ENCODE measurements at places on chromosomes 2 and 18.

DNA sequence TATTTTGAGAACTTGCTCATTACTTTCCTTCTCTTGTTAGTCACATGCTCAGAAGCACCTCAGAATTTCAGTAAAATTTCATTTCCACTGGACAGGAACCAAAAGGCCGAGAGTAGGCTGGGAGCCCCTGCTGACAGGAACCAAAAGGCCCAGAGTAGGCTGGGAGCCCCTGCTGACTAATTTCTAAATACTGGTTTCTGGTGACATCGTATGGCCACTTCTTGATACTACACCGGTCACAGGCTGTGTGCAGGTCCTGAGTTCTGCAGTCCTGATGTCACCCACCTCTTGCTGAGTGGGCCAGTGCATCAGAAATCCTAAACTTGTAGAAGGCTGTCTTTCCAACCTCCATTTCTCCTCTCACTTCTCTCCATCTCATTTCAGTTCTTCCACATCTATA is 17.7 kb upstream of the EN1 start:
- DNase-seq = no peak

DNA sequence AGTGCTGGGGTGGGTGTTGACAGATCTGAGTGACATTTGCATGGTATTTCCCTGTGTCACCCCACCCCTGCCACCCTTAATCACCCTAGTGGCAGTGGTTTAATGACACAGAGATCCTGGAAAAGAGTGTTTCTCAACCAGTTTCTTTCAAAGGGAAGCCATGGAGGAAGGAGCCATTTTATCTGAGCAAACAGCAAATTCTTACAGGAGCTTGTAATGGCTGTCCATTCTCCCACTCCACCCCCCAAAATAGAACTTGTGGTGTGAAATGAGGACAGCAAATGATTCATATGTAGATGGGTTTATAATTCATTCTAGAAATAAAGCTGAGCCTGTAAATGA is 51.5 kb downstream of the CDC42EP3 start:
- no peak for DNase-seq

DNA sequence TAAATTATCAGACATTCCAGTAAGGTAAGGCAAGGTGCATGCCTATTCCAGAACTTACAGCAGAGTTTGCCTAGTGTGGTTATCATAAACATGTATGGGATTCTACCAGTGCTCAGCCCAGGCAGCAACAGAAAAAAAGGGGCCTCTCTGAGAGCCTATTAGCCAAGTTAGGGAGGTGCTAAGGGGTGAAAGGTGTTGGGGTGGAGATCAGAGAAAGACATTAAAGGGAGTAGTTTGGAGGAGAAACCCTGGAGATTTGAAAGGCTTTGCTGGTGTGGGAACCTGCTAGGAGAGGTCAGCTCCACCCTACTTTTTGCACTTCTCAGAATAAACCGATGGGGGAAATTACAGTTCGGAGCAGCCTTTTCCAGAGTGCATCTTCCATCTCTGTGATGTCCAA is 2.9 kb downstream of the ARPC2 start:
- DNase-seq = no peak

GRCh38 chr2:211408483-211408891 is 852.1 kb downstream of the CPS1 start:
- no peak for DNase-seq

DNA sequence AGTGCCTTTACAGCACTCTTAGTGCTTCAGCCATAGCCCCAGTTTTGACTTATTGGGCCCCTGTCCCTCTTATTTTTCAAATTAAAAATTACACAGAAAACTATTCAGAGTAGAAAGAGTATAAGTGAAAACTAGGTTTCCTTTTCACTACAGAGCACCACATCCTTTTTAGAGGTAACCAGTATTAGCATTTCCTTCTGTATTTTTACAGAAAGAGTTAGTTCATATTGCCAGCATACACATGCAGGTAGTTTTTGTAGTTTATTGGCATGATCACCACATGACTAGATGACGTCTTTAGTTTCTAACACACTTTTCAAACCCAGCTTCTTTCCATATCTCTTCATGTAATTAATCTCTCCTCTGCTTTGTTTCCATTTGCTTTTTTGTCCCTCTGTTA is 66.4 kb downstream of the UBE2E3 start:
- DNase-seq = no peak

DNA sequence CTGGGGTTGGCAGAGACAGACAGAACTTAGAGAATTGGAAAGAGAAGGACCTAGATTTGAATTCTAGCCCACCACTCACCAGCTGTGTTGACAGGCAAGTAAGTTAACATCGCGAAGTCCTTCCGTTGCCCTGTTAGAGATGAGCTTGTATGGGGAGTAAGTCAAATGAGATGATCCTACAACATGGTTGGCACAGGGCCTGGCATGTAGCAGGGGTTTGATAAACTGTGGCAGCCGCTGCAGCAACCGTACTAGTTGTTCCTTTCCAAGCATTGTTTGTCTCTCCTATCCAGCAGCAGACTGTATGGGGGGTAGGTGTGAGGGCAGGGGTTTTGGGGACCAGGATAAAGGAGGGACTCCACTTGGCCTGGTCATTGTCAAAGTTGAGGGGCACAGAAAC is 16.0 kb downstream of the TET3 start:
- DNase-seq = no peak

DNA sequence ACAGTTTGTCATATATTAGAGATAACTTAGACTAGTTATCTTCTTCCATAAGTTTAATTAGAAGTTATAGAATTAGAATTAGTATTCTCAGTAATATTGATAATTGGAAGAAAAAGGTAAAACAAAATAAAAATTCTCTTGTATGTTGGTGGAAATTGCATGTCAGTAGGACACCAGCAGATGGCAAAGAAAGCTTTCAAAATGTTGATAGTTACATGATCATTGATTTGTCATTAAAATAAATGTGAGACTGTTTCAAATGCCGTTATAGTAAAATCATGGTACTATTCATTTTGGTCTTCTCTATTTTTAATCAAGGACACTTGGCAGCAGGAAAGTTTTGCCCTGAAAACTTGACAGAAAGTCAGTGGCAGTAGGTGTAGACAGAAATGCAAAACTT is 270.2 kb downstream of the TGIF1 start:
- DNase-seq = no peak

GRCh38 chr2:218312267-218312756 is 20.0 kb upstream of the TMBIM1 start:
- no peak for DNase-seq

- peak; percentile 14 for DNase-seq
Measured at GRCh38 chr2:164841719-164842623, at the start of gene COBLL1. COBLL1 (minus strand) TSS chr2:164841823; CDS start chr2:164841196, 627 bp downstream.

DNA sequence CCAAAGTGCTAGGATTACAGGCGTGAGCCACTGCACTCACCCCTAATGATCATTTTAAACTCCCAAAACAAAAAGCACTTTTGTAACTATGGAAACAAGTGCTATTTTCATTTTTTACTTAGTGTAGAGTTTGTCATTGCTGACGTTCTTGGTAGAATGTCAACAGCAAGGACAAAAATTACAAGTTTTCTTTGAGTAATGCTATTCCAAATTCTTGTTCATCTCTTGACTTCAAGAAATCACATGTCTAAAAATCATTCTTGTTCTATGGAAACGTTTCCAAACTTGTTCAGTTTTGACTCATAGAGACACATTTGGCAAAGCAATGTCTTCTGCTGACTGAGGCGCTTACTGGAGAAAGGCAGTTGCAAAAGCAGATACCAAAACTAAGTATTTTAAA is 82.6 kb downstream of the MBP start:
- DNase-seq = no peak

- no peak for DNase-seq
Measured at GRCh38 chr18:28820353-28820752, 643.4 kb upstream of the CDH2 start.

DNA sequence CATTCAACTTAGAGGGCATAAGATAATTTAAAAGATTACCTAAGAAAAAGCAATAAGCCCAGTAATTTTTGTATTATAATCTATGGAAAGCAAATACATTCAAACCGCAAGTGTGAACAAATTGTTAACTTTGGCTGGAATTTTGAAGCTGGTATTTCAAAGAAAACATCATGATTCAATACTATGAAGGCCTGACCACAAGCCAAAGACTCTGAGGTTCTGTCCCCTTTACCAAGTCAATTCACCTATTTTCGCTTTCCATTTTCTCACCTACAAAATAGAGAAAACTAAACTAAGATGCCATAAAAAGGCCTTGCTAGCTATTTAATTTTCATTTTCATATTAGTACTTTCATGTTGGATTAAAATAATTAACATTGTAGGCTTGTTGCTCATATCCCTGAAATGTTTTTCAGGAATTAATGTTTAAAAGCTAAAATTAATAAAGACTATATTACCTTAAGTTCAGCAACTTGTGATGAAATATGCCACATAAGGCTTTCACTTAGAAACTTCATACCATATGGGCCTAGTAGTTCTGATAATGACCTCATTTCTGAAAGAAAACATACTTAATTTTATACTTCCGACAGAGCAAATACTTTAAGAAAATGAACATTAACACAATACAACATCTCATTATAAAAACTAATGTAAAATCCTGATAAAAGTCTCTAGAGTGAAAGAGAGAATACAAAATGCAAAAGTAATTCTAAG is 85.7 kb upstream of the FRZB start:
- DNase-seq = no peak

DNA sequence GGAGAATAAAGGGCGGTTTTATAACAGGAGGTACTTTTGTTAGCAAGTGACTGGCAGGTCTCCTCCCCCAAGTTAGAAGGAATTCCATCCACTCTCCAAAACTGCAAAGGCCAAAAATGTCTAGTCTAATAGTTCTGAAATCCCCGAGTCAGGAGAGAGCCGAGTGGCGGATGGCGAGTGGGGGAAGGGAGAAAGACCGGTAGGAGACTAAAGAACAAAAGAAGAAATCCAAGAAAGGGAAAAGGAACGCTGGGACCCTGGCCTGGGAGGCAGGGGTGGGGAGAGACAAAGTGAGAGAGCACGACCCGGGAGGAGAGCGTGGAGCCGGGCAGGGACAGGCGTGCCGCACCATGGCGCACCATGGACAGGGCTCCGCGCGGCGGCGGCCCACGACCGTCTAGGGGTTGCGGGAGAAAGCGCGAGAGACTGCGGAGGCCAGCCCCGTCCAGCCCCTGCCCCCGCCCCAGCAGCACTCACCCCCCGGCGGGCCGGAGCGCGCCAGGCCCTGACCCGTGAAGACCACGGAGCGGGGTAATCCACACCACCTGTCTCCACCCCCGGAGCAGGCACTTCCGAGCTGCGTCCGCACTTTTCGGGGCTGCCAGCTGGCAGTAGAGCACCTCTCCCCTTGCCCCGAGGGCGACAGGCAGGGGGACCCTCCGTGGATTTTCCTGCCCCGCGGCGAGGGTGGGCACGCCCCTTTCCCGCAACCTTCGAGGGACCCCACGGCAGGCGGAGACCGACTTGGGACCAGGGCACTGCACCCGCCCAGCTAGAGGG is 1.6 kb downstream of the CDH2 start:
- no peak for DNase-seq

- no peak for DNase-seq
Measured at GRCh38 chr2:235025800-235026536, 74.2 kb downstream of the SH3BP4 start.

DNA sequence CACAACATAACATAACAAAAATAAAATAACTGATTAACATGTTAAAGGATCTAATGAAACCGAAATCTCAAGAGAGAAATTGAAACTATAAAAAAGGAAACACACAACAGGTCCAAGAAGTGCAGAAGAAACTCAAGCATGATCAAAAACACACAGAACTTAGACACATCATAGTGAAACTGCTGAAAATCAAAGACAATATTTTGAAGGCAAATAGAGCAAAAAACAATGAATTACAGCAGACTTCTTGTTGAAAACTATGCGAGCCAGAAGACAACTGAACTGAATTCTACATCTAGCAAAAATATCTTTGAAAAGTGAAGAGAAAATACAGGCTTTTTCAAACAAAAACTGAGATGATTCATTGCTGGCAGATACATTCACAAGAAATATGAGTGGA is 61.3 kb downstream of the UGP2 start:
- no peak for DNase-seq

DNA sequence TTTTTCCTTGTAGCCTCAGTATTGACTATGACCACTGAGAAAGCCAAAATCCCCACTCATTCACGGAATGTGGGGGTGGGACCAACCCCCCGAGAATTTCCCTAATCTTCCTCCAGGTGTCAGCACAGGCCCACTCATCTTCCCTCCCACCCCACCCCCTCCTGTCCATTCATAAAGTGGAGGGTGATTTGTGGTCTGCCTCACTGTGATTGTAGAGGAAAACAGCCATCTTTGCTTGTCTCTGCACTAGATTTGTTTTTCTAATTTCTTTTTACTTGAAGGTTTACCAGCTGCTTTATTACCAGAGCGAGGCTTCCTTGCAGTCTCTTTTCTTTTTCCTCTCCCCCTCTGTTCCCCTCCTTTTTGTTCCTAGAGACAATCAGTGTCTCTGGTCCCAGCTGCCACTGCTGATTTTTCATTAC is 171.8 kb downstream of the ICOS start:
- peak; percentile 31 for DNase-seq

- DNase-seq = no peak
Measured at GRCh38 chr2:144914622-144915318, 394.9 kb upstream of the ZEB2 start.

GRCh38 chr2:37721201-37721560 is 49.7 kb upstream of the CDC42EP3 start:
- no peak for DNase-seq

DNA sequence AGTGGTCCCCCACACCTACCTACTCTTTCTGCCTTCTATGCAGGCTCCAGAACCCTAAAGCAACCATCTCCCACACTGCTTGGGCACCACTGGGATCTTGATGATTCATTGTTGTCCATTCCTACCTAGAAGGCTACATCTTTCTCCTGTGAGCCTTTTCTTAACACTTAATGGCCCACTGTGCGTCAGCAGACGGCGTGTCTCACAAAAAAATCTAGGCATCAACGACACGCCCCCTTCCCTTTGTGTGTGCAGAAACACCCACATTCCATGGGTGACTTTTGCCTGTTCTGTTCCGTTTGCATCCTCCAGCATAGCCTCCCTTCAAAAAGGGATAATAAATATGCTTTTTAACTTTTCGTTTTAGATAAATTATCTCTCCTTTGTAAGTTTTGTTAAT is 99.7 kb upstream of the CYRIA start:
- no peak for DNase-seq

DNA sequence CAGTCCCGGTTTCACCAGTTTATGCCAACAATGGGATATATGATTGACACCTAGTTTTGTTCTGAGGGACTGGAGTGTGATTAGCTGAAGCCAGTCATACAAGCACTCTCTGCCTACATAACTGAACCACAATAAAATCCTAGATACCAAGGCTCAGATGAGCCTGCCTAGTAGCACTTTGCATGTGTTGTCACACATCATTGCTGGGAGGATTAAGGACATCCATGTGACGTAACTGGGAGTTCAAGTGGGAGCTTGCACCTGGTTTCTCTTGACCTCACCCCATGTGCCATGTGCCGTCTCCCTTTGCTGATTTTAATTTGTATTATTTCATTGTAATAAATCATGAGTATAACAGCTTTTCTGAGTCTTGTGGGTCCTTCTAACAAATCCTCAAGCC is 90.3 kb downstream of the TMEM163 start:
- DNase-seq = no peak

GRCh38 chr2:177595126-177595845 is 202.7 kb downstream of the AGPS start:
- DNase-seq = no peak
